Hepatocyte (in vitro differentiated cells): ENCODE measurements at places on chromosomes 1 and 21. TPM values are rescaled to one million over a fixed set of nuclear protein-coding genes. Genes with fewer than 3 reads are reported as not detected.

Gene GJB3
- 2.0 and 8.4 TPM in 2 replicates for polyA plus RNA-seq

Gene AK4
- polyA plus RNA-seq, result 50.5 and 61.5 TPM in 2 replicates

Gene OR6N1
- polyA plus RNA-seq, result not detected in 2 replicates

Gene LRRC71
- not detected in 2 replicates for polyA plus RNA-seq

Gene GUCA2B
- polyA plus RNA-seq, result 0.71 and 1.9 TPM in 2 replicates

Gene LY9
- not detected in 2 replicates for polyA plus RNA-seq

Gene ABCG1
- polyA plus RNA-seq, result 8.4 and 14.0 TPM in 2 replicates

Gene PLK3
- polyA plus RNA-seq, result 38.7 and 40.1 TPM in 2 replicates

Gene ADCY10
- 1.0 and 1.5 TPM in 2 replicates for polyA plus RNA-seq

Gene GPR25
- polyA plus RNA-seq, result not detected in 2 replicates

Gene CEP85
- 12.4 and 15.3 TPM in 2 replicates for polyA plus RNA-seq

Gene BARHL2
- polyA plus RNA-seq, result not detected in 2 replicates

Gene CYP4A11
- 26.5 and 62.4 TPM in 2 replicates for polyA plus RNA-seq

Gene KRTAP10-9
- not detected in 2 replicates for polyA plus RNA-seq

Gene KPRP
- polyA plus RNA-seq, result not detected in 2 replicates

Gene PTGS2
- polyA plus RNA-seq, result 6.2 and 9.9 TPM in 2 replicates

Gene KDF1
- polyA plus RNA-seq, result 17.2 and 21.9 TPM in 2 replicates

Gene FAM151A
- 5.0 and 13.5 TPM in 2 replicates for polyA plus RNA-seq

Gene NFASC
- polyA plus RNA-seq, result 0.75 and 1.7 TPM in 2 replicates

Gene BGLAP
- 0.64 and 3.3 TPM in 2 replicates for polyA plus RNA-seq

Gene HPCAL4
- polyA plus RNA-seq, result 12.6 and 13.8 TPM in 2 replicates

Gene TMEM125
- polyA plus RNA-seq, result 43.1 and 50.3 TPM in 2 replicates

Gene RPE65
- 0.39 TPM in 1 of 2 replicates, not detected in the other for polyA plus RNA-seq

Gene TNFRSF8
- polyA plus RNA-seq, result not detected in 2 replicates

Gene OR2M7
- polyA plus RNA-seq, result not detected in 2 replicates

Gene CD1C
- polyA plus RNA-seq, result not detected in 2 replicates

Gene PGBD5
- 0.82 and 0.90 TPM in 2 replicates for polyA plus RNA-seq

Gene PLA2G2C
- not detected in 2 replicates for polyA plus RNA-seq

Gene CR1L
- not detected in 2 replicates for polyA plus RNA-seq

Gene MYOG
- not detected in 2 replicates for polyA plus RNA-seq

Gene PAX7
- polyA plus RNA-seq, result not detected in 2 replicates

Gene C1orf226
- polyA plus RNA-seq, result 2.8 and 4.8 TPM in 2 replicates

Gene SERPINC1
- 53.5 and 85.4 TPM in 2 replicates for polyA plus RNA-seq

Gene CRYAA
- not detected in 2 replicates for polyA plus RNA-seq

Gene C1orf210
- 30.5 and 47.4 TPM in 2 replicates for polyA plus RNA-seq

Gene RAB7B
- polyA plus RNA-seq, result 16.6 and 22.6 TPM in 2 replicates

Gene GBP7
- 0.06 and 0.27 TPM in 2 replicates for polyA plus RNA-seq

Gene PIGP
- polyA plus RNA-seq, result 39.9 and 48.7 TPM in 2 replicates

Gene KCNN3
- polyA plus RNA-seq, result 0.56 and 1.3 TPM in 2 replicates

Gene ADIPOR1
- polyA plus RNA-seq, result 114 and 121 TPM in 2 replicates

Gene TMPRSS15
- not detected in 2 replicates for polyA plus RNA-seq

Gene C8A
- polyA plus RNA-seq, result 2.8 and 6.1 TPM in 2 replicates

Gene PIP5K1A
- polyA plus RNA-seq, result 17.3 and 27.0 TPM in 2 replicates

Gene BCAN
- not detected in 2 replicates for polyA plus RNA-seq

Gene OR2T1
- not detected in 2 replicates for polyA plus RNA-seq

Gene CYP4B1
- 0.25 and 0.92 TPM in 2 replicates for polyA plus RNA-seq

Gene FCRL6
- polyA plus RNA-seq, result not detected in 2 replicates

Gene TGFB2
- polyA plus RNA-seq, result 6.7 and 13.6 TPM in 2 replicates

Gene TRIM33
- polyA plus RNA-seq, result 27.5 and 32.9 TPM in 2 replicates

Gene FCRL2
- not detected in 2 replicates for polyA plus RNA-seq

Gene PTCH2
- 1.3 and 2.5 TPM in 2 replicates for polyA plus RNA-seq

Gene SH3BGR
- polyA plus RNA-seq, result 2.5 and 2.8 TPM in 2 replicates

Gene NBPF11
- 6.4 and 9.2 TPM in 2 replicates for polyA plus RNA-seq

Gene CYP4X1
- polyA plus RNA-seq, result 1.1 and 1.8 TPM in 2 replicates

Gene RIMS3
- polyA plus RNA-seq, result 0.32 and 1.4 TPM in 2 replicates

Gene TADA1
- 13.4 and 13.6 TPM in 2 replicates for polyA plus RNA-seq

Gene FCRL1
- polyA plus RNA-seq, result not detected in 2 replicates
